ENCODE measurements at places on chromosomes 5 and 9. TPM values are rescaled to one million over a fixed set of nuclear protein-coding genes. Genes with fewer than 3 reads are reported as not detected.

DNA sequence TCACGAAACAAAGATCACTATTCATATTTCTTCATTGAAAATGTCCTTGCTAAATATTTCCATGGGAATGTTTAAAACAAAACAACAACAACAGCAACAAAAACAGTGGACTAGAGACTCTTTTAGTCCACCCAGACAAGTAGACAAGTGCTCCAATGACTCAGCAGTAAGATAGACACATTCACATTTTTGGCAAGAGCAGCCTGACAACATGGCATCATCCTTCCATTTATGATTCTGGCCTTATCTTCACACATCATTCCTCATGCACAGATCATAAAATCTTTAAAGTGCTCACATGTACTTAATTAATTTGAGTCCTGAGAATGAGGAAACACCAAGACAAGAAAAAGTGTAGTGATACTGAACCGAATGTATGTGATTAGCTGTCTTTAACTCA is 132.6 kb upstream of the PDE4D start:
- no peak overlapping the region for H3K27ac ChIP-seq
- no peaks in the 10 kb centered on the region for H3K36me3 ChIP-seq
- peak; percentile 13 for DNase-seq
- H3K27me3 ChIP-seq = no peaks in the 10 kb centered on the region
- H3K4me1 ChIP-seq = no peaks in the 10 kb centered on the region

Gene SGCD
- total RNA-seq = 33.3 TPM

Gene TXNDC8
- total RNA-seq = not detected

Gene TAF11L10
- not detected for total RNA-seq

Gene SUSD3
- total RNA-seq = 0.36 TPM

GRCh38 chr5:89934069-89934468 is 475.5 kb downstream of the CETN3 start:
- H3K36me3 ChIP-seq = no peaks in the 10 kb centered on the region
- H3K27me3 ChIP-seq = no peaks in the 10 kb centered on the region
- DNase-seq = no peak

- no peak for DNase-seq
- H3K36me3 ChIP-seq = no peaks in the 10 kb centered on the region
- no peak overlapping the region for H3K27ac ChIP-seq
Measured at GRCh38 chr5:145198525-145199260, 636.4 kb downstream of the PRELID2 start.

Gene FSTL4
- total RNA-seq = not detected

DNA sequence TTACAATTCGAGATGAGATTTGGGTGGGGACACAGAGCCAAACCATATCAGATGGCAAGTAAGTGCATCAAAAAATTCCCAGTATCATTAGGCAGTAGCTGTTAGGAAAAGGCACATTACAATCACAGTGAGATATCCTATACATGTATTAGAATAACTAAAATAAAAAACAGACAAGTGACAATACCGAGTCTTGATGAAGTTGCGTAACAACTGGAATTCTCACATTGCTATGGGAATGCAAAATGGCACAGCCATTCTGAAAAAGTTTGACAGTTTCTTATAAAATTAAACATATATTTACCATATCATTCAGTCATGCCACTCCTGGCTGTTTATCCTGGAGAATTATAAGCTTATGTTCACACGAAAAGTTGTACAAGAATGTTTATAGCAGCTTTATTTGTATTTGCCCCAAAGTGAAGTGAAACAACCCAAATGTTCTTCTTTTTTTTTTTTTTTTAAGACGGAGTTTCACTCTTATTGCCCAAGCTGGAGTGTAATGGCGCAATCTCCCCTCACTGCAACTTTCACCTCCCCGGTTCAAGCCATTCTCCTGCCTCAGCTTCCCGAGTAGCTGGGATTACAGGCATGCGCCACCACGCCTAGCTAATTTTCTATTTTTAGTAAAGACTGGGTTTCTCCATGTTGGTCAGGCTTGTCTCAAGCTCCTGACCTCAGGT is 93.1 kb upstream of the TLE1 start:
- H3K36me3 ChIP-seq = no peaks in the 10 kb centered on the region
- H3K27me3 ChIP-seq = no peaks in the 10 kb centered on the region
- peaks cover 5% of the 10 kb centered on the region for H3K4me1 ChIP-seq
- H3K4me3 ChIP-seq = no peak overlapping the region
- H3K27ac ChIP-seq = no peak overlapping the region
- DNase-seq = no peak

GRCh38 chr5:68554571-68555279 is 339.2 kb downstream of the PIK3R1 start:
- peak; percentile 37 for DNase-seq
- H3K27ac ChIP-seq = peak overlapping the region; percentile 56
- H3K4me3 ChIP-seq = no peak overlapping the region
- H3K27me3 ChIP-seq = no peaks in the 10 kb centered on the region
- peaks cover 28% of the 10 kb centered on the region for H3K4me1 ChIP-seq

Gene PALM2AKAP2
- 19.4 TPM for total RNA-seq

Gene EDIL3
- total RNA-seq = 406 TPM

Gene C9orf153
- under 0.01 TPM for total RNA-seq

Gene WDR31
- total RNA-seq = 1.4 TPM

Measured in osteoblast (primary cell).